Activated T-helper 1 cell treated with anti-CD3 and anti-CD28 coated beads, Interleukin-2, amount 50 U/mL, for 16 hours (primary cell): ENCODE measurements at places on chromosomes 12 and 14.

- no peak for DNase-seq
Measured at GRCh38 chr14:61598980-61599379, 96.3 kb upstream of the HIF1A start.

DNA sequence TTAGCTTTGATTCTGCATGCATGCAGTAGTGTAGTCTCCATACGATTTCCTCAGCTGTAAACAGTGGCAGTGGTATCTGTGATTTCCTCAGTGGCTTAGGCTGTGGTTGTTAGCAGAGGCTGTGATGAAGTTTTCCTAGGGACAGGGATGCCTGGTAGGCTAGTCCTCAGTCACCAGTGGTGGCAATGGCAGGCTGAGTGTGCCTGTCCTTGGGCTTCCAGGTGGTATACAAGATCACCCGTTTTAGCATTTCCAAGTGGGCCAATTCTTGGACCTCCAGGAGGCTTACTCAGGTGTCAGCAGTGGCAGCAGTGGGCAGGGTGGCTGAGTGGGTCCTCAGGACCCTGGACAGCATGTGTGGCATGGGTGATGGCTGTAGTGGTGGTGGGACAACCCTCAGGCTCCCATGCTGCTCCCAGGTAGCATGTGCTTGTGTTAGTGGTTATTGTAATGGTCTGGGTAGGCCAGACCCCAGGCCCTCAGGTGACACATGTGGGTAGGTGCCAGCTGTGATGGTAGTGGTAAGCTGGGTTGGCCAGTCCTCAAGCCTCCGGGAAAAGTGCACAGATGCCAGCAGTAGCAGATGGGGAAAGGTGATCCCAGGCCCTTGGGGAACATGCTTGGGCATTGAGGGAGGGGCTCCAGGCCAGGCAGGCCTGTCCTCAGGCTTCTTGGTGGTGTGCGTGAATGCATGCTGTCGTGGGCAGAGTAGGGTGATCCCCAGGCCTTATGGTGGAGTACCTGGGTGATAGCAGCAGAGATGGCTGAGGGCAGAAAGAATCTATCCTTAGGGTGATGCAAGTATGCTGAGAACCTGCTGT lies 146.5 kb downstream of the PAPOLA start:
- no peak for DNase-seq

DNA sequence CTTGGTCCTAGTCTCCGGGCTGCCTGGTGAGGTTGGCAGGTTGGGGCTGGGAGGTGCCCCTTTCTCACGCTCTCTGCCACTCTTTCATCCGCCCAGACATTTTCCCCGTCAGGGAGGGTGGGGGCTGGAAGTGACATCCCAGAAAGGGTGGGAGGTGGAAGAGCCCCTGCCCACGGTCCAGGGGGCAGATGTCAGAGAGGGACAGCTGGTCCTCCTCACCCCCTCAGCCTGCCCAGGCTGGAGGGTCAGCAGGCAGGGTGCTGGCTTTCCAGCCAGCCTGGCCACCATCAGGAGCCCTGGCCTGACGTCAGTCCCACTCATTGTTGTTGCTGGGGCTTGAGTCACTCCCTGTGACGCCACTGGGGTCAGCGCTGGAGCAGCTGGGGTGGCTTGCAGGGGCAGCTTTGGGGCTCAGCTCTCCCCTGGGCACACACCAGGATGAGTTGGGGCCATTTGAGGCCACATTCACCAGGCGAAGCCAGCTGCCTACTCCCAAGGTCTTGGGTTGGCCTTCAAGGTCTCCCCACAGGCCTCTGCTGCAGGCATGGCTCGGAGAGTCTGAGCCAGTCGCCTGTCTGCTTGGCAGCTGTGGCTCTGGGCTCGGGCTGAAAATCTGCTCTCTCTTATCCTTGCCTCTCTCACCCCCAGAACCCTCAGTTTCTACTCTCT lies 5.7 kb upstream of the ATG101 start:
- no peak for DNase-seq

DNA sequence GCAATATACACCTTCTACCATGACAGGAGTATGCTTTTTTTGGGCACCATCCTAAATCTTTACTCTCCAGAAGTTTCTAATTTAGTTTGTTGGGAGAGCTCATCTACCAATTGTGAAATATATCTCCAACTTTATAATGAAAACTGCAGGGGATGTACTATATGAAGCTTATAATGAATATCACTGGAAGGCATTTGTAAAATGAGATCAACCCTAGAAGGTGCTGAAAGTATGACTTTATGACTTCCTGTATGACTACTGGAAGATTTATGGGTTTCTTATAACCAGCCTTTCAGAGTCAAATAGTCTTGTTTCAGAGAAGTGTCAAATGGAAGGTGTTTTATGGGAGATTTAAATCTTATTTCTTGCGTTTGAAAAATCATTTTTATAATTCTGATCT lies 122.9 kb downstream of the MYRFL start:
- no peak for DNase-seq

GRCh38 chr12:80151131-80151530 lies 51.8 kb downstream of the OTOGL start:
- DNase-seq, result no peak

DNA sequence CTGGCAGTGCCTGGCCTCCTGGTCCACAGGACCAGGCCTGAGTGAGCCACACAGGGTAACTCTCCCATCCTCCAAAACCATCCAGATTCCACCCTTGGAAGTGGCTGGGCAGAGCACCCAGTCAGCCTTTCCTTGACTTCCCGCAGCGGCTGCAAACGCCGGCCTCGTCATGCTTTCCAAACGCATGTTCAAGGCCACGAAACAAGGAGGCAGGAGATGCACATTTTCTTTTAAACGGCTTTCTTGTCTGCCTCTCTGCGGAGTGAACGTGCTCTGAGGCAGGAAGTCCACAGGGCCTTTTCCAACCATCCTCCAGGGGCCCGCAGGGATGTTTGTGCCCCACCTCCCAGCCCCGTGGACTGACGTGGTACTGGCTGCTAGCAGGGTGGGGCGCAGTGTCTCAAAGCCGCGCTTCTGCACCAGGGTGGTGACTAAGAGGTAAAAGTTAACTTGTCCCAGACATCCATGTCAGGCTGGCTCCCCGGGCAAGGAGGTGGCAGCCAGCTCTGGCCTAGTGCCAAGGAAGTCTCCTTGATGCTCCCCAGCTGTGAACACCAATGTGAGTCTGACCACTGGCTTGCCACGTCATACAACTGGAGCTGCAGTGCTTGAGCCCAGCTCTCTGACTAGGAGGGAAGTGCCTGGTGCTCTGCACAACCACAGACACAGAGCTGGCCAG lies 45.0 kb downstream of the KCNA5 start:
- no peak for DNase-seq

GRCh38 chr14:72451054-72451972 lies 442.6 kb downstream of the DPF3 start:
- no peak for DNase-seq

- no peak for DNase-seq
Measured at GRCh38 chr12:13788626-13789025, 192.8 kb downstream of the GRIN2B start.

DNA sequence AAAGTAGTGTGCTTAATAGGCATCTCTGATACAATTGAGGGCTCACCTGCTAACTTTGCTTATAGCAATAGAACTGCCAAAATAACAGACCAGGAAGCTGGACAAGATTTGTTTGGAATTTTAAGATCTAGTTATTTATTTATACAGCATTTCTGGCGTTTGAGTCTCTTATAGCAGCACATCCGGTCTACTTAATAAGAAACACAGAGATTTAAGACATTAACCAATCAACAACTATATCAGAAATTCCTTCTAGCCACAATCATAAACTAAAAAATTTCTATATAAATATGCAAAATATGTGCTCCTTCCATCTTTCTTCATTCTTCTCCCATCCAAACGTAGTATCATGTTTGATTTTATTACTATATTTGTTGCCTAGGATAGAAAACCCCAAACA lies 2.6 kb downstream of the RTN1 start:
- no peak for DNase-seq

DNA sequence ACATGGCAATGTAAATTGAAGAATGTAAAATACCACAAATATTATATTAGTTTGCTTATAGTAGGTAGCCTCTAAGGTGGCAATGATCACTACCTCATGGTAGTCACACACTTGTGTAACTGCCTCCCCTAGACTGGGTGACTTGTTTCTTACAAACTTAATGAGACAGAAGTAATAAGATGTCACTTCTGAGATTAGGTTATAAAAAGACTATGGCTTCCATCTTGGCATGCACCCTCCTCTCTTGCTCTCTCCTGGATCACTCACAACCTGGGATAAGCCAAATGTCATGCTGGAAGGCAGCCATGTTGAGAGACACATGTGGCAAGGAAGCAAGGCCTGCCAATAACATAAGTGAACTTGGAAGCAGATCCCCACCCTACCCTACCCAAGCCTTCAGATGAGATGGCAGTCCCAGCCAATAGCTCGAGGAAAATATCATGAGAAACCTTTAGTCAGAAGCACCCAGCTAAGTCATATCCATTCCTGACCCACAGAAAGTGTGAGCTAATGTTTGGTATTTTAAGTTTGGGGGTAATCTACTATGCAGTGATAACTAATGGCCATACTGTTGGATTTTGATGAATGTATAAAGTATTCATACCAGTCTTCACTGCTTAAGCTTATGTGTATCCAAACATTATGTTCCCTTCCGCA lies 43.3 kb downstream of the PPP1R12A start:
- DNase-seq, result no peak

DNA sequence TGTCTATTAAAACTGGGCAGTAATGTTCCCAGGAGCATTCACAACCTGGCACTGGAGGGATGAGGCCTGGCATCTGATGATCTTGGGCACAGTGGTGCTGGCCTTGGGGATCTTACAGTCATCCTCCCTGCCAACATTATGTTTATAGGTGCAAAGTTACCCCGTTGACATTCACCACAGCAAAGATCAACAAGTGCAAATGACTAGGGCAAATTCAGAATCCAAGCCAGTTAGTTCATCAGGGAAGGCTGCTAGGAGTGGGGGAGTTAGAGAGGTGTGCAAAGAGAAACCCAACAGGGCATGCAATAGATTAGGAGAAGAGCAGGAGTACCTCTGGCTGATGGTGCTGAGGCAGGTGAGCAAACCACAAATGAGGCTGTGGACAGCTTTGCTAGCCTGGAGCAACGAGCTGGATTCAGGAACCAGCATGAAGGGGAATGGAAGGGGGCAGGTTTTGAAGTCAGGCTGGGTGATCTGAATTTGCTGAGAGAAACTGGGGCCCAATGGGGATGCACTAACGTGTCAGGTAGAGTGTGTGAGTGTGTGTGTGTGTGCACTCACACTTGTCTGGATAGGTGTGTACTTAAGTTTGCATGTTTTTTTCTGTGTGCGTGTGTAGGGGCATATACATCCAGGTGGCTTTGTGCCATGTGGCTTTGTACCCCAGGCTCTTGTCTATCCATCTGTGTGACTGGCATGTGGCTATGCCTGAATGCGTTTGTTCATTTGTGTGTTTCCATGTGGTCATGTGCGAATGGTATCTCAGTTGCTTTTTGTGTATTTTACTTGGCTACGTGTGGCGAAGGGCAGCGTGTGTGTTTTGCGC lies 1.6 kb downstream of the CISTR start:
- no peak for DNase-seq

DNA sequence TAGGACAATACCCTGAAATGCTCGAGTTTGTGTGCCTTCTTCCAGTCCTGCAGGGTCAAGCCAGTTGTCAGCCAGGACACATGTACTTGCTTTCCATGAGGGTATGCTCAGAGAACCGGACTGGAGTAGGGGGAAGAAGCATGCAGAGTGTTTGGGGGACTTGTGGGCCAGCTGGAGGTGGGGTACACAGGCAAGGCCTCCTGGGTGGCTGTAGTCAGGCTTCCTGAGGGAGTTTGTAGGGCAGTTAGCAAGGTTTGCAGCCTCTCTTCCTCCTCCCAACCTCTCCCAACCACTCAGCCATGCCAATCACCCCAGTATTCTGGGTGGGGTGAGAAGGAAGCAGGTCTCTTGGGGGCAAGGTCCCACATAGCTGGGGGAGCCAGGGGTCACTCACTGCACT lies 47.0 kb upstream of the RHOJ start:
- DNase-seq, result no peak

DNA sequence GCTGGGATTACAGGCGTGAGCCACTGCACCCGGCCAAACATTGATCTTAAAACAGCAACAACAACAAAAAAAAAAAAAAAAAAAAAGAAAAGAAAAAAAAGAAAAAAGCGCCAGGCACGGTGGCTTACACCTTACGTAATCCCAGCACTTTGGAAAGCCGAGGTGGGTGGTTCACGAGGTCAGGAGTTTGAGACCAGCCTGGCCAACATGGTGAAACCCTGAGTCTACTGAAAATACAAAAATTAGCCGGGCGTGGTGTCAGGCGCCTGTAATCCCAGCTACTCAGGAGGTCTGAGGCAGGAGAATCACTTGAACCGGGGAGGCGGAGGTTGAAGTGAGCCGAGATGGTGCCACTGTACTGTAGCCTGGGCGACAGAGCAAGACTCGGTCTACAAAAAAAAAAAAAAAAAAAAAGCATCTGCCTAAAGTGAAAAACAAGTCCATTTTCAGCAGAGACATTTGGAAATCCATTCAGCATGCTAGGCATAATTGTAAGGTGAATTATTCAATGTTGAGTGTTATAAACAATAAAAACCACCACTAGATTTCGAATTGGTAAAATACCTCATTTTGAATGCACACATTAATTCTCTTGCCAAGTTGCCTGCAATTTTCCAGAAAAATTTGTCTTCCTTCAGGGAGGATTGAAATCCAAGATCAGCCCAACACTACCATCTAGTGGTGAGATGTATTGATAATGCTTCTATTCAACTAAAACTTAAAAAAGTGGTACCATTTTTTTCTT lies 8.0 kb upstream of the CERS5 start:
- DNase-seq, result no peak

DNA sequence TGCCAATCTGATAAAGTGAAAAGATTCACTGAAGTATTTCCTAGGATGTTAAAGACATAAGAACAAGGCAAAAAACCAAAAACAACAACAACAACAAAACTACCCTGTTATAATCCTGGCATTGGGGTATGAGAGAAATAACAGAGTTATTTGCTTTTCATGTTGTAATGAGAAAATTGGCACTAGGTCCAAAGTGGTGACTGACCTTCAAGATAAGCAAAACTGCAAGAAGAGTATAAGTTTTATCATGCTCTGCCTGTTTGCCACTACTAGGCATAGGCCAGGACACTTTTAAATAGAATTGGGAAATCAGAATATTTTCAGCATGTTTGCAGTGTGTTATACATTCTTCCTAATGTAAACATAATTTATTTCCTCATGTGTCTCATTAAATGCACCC lies 140.1 kb upstream of the CPM start:
- no peak for DNase-seq

- DNase-seq, result peak; percentile 79
Measured at GRCh38 chr14:105489542-105490266, 1.3 kb upstream of the TEDC1 start.

DNA sequence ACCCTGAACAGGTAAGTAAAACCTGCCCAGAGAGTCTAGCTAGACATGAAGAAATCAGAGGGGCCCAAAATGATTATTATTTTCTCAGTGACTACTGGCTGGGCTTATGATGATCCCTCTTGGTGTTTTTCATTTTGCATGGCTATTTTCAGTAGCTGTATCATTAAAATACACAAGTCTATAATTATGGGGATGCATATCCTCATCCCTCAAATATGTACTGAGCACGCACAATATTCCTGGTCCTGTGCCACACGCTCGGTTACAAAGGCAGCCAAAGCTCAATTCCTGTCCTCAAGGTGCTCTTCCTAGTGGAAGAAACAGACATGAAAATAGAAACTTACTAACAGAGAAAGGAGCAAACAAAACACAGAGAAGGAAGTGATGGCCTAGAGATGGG lies 180.0 kb downstream of the DAD1 start:
- DNase-seq, result no peak

- DNase-seq, result no peak
Measured at GRCh38 chr12:96870946-96871345, 36.1 kb upstream of the NEDD1 start.

GRCh38 chr12:16474801-16475200 lies 127.4 kb downstream of the MGST1 start:
- DNase-seq, result no peak
